Stimulated activated CD4-positive, alpha-beta T cell treated with anti-CD3 and anti-CD28 coated beads, Interleukin-12 subunit alpha, Interleukin-12 subunit beta, amount 100 ng/mL, for 48 hours (primary cell): ENCODE measurements at places on chromosomes 11 and 22.

DNA sequence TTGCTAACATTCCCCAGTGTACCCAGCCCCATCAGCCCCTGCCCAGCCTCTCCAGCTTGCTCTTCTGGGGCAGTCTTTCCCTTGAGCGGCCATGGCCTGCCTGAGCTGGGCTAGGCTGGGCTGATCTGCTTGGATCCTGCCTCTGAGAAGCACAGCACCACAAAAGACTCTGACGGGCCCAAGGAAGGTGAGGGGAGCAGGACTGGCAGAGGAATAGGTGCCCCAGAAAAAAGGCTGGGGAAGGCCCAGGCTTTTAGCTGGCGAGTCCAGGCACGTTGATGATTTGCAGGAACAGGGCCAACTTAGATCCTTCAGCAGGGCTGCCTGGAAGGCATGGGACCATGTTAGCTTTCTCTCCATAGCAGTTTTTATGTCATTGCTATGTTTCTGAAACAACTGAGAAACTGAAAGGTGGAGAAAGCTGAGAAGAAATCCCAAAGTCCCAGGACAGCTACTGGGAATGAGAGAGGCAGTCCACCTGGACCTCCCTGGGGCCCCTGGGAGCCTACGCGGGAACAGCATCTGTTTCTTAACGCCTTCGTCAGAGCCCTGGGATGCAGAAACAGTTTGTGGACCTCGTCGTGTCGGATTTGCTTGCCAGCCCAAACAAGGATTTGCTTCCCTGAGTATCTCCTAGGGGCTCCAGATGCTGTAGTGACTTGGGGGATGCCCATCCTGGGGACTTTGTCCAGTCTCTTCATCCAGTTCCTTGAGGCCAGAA lies 24.4 kb upstream of the FXYD6 start:
- no peak for DNase-seq

DNA sequence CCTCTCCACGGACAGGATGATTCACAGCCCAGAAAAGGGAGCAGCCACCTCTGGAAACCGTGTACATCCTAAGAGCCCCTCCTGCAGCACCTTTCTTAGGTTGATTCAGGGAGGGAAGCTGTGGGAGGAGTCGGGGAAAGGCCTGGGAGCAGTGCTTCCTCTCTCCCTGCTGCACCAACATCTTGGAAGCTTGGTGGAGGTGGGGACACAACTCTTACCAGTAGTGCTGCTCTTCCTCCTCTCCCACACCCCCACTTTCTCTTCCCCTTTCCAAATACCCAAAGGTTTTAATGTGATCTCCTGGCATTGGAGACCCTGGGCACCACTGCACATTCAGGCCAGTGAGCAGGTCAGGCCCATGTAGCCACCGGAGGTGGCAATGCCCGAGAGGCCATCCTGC lies 46.4 kb upstream of the HORMAD2 start:
- DNase-seq = no peak

DNA sequence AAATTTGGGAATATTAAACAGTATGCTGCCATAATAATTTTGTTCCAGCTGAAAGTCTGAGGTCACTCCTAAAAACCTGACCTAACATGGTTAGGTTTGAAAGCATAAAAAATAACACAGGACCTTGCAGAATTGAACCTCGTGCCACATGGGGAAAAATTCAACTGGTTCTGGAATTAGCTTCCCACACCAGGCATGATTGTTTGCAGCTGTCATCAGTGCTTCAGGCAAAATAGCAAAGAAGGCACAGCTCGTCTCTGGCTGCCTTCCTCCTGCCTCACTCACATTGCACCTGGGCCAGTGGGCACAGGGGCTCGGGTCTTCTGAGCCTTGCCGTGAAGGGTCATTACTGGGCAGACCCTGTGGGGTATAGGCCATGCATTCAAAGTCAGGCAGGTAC lies 153.8 kb upstream of the ARHGAP20 start:
- DNase-seq = no peak

DNA sequence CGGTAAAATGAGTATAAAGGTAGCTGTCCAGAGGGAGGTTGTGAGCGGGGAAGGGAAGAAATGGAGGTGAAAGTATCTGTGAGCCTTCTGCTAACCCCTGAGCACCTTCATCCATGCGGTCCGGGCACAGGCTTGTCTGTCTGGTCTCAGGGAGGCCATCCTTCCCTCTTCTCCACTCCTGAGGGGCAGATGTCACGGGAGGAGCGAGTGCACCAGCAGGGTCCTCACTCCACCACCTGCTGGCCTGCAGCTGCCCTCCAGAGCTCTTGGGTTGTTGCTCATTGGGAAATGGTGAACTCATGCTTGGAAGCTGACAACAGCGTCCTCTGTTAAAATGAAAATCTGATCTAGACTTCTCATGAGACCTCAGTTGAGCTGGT lies 33.8 kb upstream of the WNT11 start:
- no peak for DNase-seq

GRCh38 chr11:12248330-12248729 lies 129.0 kb upstream of the PARVA start:
- DNase-seq = no peak

- no peak for DNase-seq
These were observed 19.7 kb downstream of the RAB30 start for GRCh38 chr11:83051760-83052671.

DNA sequence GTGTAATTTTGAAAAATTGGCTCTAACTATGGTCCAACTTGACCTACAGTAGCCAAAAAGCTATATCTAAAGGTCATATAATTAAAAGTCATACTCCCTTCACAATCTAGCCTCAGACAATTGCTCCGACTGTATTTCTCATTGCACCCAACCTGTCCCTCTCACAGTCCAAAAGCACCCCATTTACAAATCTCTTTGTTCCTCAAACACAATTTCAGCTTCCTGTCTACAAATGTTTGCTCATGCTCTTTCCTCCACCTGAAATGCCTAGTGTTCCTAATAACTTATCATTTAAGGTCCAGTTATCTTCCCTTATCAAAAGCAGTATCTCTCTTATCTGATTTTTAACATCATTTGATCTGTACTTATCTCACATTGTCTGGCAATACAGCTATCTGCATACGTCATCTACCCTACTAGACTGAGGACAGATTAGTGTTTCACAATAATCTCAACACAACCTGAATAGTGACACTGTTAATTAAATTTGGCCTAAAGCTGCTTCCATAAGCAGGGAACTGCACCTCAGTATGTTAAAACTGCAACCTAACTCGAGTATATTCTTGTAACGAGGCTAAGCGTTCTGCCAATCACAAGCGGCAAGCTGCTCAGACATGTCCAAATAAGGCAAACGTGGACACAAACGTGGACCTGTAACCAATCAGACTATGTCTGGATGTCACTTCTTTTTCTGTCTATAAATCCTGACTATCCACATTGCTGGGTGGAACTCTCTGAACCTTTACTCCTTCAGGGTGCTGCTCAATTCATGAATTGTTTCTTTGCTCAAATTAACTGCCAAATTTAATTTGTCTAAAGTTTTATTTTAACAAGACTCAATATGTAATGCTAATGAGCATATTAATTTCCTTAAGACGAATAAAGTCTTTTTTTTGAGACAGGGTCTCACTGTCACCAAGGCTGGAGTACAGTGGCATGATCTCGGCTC lies 15.9 kb downstream of the PICALM start:
- no peak for DNase-seq

GRCh38 chr22:36918586-36919284 lies 5.3 kb downstream of the CSF2RB start:
- no peak for DNase-seq

DNA sequence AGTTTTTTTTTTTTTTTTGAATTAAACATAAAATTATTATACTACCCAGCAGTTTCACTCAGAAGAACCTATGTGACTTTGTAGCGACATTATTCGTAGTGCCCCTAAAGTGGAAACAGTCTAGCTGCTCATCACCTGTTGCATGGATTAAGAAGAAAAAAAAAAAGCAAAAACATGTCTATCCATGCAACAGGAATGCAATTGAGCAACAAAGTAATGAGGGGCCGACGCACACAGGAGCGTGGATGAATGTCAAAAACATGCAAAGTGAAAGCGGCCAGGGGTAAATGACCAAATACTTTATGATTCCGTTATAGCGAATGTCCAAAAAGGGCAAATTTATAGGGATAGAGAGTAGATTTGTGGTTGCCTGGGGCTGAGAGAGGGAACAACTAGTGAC lies 16.3 kb downstream of the MYO18B start:
- no peak for DNase-seq

DNA sequence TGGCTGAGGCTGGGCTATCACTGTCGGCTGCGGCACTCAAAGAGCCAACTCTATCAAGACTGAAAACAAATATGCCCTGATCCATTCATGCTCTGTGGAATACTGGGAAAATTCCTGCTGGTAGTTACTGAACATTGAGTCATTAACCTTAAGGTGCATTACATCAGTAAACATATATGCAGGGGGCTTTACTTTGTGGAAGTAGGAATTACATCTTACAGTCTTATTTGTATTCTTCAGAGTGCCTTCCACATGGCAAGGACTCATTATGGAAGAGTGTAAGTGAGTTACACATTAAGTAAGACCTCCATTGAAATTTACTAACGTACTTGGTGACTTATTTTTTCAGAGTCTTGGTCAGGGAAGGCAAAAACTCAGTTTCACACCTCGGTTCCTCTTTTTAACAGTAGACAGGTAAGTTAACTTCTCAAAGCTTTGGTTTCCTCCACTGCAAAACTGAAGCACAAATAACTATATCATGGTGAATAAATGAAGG lies 4.5 kb downstream of the OR5B21 start:
- no peak for DNase-seq

DNA sequence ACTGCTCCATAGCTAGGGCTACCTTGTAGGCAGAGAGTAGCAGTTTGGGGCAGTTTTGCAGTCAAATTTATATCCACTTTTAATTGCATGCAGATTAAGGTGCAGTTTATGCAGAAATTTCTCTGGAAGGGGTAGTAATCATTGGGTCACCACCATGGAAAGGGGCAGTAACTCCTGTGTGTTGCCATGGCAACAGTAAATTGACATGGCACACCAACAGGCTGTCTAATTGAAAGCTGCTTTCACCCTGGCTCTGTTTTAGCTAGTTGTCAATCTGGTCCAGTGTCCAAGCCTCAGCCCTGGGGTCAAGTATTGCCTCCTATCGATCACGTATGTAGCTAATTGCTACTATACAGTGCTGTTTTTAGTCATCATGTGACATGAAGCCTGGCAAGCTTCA lies 786.1 kb upstream of the CNTN5 start:
- no peak for DNase-seq

GRCh38 chr11:65170058-65170534 lies at the start of gene SPDYC:
Gene SPDYC, plus strand, starts transcription at chr11:65170233. Its CDS starts 1,125 bp downstream, at chr11:65171358.
- no peak for DNase-seq

DNA sequence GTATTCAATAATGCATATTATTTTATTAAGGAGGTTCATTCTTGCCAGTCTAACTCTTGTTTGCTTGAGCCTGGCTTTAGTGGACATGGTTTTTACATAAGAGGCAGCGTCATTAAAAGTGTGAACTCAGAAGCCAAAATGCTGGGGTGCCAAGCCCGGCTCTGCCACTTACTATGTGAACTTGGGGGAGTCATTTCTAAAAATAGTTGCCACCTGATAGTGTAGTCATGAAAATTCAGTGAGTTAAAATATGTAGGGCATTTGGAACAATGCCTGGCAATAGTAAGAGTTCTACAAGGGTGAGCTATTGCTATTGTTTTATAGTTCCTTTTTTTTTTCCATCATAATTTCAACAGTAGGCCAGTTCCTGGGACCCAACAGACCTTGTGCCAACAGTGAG lies 49.9 kb downstream of the TENM4 start:
- DNase-seq = no peak

DNA sequence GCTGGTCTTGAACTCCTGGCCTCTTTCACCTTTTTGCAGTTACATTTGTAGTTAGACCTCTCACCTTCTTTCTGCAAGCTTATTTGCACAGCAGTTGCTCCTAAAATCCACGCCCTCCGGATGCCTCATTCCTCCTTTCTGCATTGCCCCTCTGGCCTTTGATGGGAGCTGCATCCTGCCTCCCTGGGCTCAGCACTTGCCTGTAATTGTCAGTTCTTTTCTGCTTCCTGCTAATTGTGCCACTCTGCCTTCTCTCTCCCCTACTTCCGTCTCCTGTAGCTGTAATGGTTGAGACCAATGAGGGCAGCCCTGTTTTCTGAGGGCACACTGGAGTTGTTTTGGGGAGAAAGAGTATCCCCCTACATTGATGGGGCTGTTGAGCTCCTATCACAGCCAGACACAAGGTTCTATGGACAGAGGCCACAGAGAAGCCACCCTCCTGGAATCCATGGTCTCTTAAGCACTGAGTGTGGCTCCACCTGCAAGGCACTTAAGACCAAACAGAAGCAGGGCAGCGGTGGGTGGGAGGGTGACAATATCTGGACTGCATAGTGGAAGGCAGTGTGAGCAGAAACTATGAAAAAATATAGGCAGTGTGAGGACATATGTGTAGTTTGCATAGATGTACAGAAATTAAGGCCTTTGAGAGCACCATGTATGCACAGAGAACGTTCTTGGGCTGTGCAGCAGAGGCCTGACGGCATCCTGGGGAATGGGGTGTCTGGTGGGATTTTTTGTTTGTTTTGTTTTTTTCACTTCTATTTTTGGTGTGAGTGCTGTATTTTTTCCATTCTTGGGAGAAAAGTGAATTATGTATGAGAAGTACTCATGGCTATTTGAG lies 30.5 kb downstream of the YDJC start:
- DNase-seq = no peak

GRCh38 chr11:94563848-94564467 lies 3.2 kb upstream of the PIWIL4 start:
- DNase-seq = no peak

GRCh38 chr11:85826116-85826855 lies 15.3 kb upstream of the SYTL2 start:
- DNase-seq = no peak

DNA sequence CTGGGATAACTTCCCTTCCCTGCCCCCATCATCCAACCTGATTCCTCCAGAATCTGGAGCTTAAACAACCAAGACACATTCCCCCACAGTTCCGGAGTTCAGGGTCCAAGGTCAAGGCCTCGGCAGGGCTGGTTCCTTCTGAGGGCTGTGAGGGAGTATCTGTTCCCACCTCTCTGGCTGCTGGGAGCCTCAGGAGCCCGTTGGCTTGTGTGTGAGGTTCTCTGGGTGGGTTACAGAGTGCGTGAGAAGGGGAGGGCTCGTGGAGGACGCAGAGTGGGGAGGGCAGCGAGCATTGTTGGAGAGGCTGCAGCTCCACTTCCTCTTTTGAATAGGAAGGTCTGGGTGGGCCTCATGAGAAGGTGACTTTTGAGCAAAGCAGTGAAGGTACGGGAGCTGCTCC lies 8.5 kb downstream of the SERHL2 start:
- DNase-seq = no peak

DNA sequence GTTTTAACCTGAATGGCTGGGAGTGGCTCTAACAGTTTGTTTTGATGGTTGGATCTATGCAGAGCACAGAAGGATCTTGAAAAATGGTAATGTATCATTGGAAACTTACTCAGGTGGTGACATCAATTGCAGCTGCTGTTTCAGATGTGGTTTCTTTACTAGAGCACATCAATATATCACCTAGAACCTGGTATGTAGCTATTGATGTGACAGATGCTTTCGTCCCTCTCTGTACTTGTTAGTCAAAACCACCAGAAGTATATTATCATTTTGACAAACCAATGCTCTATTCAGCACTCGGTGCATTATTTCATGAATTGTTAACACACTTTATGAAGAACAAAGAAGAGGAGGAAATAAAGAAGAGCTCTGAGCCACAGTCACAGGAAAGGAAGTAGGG lies 26.6 kb upstream of the SCN3B start:
- peak; percentile 3 for DNase-seq

- DNase-seq = no peak
These were observed 13.9 kb upstream of the PNPLA3 start for GRCh38 chr22:43909708-43910107.
